ENCODE measurements at places on chromosomes 12 and 14.
A peak's percentile ranks its signal among the peaks of the same experiment; 100 is the strongest.

- DNase-seq: no peak
These were observed 227.7 kb upstream of the TMEM260 start for GRCh38 chr14:56351861-56352260.

GRCh38 chr12:19075711-19076340 is 53.7 kb upstream of the PLEKHA5 start:
- DNase-seq: no peak

GRCh38 chr14:94748667-94749347 is 21.1 kb downstream of the GSC start:
- no peak for DNase-seq

DNA sequence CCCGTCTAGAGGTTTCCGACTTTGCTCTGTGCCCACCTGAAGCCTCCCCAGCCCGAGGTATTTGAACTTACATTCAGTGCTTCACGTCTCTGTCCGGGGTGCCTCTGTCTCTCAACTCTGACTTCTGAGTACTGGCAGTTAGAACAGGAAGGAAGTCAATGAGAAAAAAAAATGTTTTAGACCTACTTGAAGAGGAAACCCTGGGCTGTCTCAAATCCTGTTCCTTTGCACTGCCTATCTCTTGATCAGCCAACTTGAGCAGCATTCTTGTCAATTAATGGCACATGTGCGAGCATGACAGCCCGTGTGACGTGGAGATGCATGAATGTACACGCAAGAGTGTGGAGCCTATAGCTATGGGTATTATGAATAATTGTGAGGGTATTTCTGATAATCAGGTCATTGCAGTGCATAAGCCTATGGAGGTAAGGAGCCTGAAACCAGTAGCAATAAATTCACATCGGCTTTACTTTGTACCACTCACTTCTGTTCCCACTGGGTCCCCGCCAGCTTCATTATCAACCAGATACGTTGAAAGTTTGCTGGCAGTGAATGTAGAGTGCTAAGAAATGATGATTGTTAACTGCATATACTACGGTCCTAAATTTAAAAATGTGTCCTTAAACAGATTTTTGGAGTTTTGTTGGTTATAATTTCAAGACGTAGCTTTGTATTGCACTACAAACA is at the start of gene ARHGDIB:
Gene ARHGDIB, minus strand, starts transcription at position 136 of the 687 bp plus-strand sequence. CDS start 10,889 bp downstream, outside the sequence.
- peak; percentile 93 for DNase-seq

DNA sequence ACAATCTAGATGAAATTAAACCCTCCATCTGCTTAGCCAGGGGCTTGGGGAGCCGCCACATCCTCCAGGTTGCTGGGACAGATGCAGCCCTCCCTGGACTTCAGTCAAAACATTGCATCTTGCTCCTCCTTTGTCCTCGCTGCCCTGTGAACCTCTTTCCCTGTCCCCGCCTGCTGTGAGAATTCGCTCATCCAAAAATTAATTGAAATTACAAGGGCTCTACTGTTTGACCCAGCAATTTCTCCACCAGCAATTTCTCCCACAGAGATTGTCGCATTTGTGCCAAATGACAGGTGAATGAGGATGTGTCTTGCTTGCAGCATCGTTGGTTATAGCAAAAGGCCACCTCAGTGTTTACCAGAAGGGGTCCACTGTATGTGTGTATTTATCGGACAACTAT is 5.0 kb upstream of the POP5 start:
- DNase-seq: no peak

- DNase-seq: no peak
These were observed 600.9 kb upstream of the FLRT2 start for GRCh38 chr14:84929086-84929485.

- no peak for DNase-seq
These were observed 30.0 kb downstream of the PELI2 start for GRCh38 chr14:56147986-56148901.

DNA sequence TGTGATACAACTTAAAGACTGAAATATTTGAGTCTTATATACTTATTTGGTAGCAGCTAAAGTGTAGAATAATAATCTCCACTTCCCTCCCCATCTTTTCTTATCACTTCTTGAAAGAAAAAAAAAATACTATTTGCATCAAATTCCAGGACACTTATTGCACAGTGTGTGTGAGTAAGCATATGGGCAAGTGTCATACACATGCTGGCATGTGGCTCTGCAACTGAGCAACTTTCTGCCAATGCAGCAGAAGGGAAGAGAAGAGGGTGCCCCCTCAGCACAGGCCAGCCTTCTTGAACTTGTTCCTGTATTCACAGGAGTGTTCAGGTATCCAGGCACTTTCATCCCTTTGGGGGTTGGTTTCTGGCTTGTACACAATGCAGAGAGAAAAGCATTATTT is 145.8 kb downstream of the CPNE8 start:
- no peak for DNase-seq

- no peak for DNase-seq
These were observed 58.4 kb downstream of the FZD10 start for GRCh38 chr12:130220706-130221100.

DNA sequence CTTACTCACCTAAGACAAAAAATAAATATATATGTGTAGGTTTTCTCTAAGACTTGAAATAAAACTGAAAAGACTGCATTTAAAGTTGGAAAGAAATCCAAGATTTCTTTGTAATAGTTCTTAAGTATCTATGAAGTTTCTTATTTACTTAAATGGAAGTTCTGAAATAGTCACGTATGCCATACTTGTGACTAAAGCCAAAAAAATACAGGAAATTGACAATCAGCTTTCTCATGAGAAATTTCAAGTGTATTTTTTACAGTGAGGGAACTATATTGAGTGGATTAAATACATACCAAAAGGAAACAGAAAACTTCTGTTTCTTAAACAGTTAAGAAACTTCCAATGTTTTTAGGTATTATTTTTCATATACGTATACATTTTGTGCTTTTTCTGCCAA is 188.1 kb downstream of the DPY19L2 start:
- no peak for DNase-seq

DNA sequence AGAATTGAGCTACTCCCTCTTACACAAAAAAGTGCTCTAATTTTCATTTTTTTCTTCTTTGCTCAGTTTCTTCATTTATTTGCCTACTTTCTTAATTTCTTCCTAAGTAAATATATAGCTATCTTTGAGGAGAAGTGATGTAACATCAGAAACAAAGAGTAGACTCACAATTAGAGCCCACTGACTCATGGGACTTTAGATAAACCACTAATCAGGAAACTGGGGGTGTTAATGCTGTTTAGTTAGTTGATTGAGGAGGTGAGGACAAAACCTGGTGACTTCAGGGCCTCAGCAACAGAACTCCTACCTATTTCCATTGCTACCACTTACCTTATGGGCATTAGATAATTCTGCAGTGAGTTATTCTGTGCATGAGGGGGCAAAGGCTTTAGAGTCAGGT is 151.7 kb downstream of the MON2 start:
- DNase-seq: no peak

DNA sequence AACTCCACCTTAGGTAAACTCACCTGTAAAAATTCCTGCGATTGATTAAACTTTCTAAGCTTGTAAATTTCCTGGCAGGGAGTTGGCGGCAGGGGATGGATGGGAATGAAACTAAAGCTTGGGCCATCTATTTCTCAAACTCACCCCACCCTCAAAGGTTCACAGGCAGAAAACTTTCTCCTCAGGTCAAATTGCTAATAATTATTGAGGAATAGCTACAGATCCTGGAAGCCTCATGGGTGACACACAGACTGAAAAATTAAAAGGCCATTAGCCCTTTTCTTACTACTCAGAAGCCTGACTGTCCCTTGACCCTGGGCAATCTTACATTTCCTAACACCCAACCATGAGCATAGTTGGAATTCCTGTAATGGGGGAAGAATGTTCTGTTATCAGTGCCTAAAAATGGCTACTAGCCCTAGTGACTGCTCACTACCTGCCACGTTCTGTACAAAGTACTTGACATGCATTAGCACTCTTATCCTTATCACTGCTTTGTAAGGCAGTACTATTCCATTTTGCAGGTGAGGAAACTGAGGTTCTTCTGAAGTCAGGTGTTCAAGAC is 12.4 kb upstream of the SYNDIG1L start:
- DNase-seq: no peak

DNA sequence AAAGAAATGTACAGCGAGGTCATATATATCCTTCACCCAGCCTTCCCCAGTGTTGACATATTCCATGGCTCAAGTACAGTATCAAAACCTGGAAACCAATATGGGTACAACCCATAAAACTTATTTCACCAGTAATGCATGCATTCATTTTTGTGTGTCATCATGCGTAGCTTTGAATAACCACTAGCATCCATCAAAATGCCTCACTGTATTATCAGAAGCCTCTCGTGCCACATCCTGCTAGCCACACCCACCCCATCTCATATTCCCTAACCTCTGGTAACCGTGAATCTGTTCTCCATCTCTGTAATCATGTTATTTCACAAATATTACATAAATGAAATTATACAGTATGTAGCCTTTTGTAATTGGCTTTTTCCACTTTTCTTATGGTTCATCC is 314.3 kb downstream of the RAD51B start:
- no peak for DNase-seq

DNA sequence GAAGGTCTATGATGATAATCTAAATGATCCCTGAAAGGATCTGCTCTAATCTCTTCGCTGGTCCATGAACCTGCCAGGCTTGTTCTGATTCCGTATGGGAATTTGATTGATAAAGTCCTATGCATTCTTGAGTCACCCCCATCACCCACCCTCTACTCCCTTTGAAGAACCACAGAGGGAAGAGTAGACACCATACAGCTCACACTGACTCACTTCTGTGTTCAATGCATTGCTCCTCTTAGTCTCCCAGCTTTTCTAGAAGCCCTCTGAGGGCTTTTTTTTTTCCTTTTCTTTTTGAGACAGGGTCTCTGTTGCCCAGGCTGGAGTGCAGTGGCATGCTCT is 18.5 kb upstream of the GPRC5A start:
- DNase-seq: no peak

- DNase-seq: no peak
These were observed 3.9 kb downstream of the NKX2-1 start for GRCh38 chr14:36515896-36516718.

DNA sequence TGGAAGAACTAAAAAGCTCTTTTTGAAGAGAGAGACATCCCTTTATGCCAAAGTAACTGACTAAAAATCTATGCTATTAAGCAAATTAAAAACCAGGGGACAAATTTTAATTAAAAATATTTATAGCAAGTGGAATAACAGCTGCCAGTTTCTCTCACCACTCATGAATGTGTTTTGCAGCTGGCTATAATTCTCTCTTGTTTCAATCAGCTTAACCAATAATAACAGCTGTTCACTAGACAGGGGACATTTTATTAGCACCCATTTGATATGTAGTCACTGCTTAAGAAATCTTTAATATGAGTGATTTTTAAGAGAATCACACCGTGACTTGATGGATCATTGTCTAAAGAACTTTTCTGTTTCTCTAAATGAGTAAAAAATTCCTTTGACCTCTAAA is 34.2 kb upstream of the KRR1 start:
- DNase-seq: no peak

GRCh38 chr14:72692696-72693095 is 201.2 kb downstream of the DPF3 start:
- DNase-seq: no peak

GRCh38 chr12:104109446-104110271 is 28.4 kb downstream of the NFYB start:
- no peak for DNase-seq

Measured in erythroblast (primary cell).